ENCODE measurements at places on chromosomes 1 and 21.

GRCh38 chr1:51558375-51558924, 39.4 kb upstream of the EPS15 start:
- no peak for DNase-seq

GRCh38 chr1:55257958-55258357, 42.8 kb upstream of the USP24 start:
- DNase-seq = no peak

GRCh38 chr1:46522969-46523320, 28.5 kb downstream of the KNCN start:
- no peak for DNase-seq

DNA sequence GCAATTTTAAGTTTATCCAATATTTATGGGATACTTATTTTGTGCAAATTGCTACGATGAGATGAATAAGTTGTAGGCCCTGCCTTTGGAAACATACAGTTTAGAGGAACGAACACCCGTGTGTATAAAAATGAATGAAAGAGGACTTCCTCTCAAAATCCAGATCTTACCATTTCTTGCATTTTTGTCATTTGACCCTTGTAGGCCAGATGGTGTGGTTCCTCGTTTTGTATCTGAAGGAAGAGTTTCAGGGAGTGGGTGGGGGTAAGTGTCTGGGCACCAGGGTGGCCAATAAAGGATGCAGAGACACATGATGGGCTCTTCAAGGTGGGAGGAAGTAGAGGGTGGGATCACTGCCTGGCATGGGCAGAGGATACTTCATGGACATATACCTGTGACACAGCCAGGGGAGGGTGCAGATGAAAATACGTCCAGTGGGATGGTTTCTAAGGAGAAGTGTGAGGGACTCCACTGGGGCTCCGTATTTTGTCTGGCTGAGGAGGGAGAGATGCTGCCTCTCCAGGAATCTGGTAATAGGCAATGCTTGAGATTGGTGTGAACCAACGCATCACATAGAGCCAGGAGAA, 14.4 kb downstream of the MAPKAPK2 start:
- DNase-seq = no peak

GRCh38 chr1:184027826-184028695, 9.5 kb downstream of the COLGALT2 start:
- DNase-seq = no peak

- no peak for DNase-seq
These were observed 600.3 kb downstream of the MATN1 start for GRCh38 chr1:30123036-30123435.

GRCh38 chr1:188006354-188006753, 1177.6 kb downstream of the PLA2G4A start:
- DNase-seq = no peak

All from NCI-H82 (cell line).